Upper lobe of left lung (tissue), 6 donors: ENCODE measurements at places on chromosomes 6 and 20. TPM values are rescaled to one million over a fixed set of nuclear protein-coding genes. Genes with fewer than 3 reads are reported as not detected.

DNA sequence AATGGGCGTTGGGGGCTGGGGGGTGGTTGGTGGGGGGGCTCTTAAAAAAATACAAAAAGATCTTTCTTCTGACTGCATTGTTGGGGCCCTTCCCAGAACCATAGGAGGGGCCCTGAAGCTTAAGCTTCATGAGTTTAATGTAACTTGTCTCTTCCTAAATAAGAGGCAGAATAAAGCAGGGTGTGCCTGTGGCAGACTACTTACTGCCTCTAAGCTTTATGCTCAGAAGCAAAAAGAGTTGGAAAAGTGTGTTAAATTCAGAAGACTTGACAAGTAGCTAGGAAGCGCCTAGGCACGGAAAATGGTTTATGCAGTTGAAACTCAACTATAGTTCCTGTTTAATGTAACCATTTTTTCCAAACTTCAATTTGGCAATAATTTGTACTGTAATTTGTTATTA, 44.5 kb downstream of the TIAM2 start:
- DNase-seq = no peak
- no peaks in the 10 kb centered on the region for H3K36me3 ChIP-seq
- H3K4me1 ChIP-seq = no peaks in the 10 kb centered on the region
- H3K4me3 ChIP-seq = no peak overlapping the region
- H3K27me3 ChIP-seq = no peaks in the 10 kb centered on the region

- H3K4me3 ChIP-seq = no peak overlapping the region
- no peak overlapping the region for H3K27ac ChIP-seq
- no peak for DNase-seq
- no peaks in the 10 kb centered on the region for H3K36me3 ChIP-seq
Observed at GRCh38 chr6:79170431-79170830, 64.1 kb downstream of the HMGN3 start.

DNA sequence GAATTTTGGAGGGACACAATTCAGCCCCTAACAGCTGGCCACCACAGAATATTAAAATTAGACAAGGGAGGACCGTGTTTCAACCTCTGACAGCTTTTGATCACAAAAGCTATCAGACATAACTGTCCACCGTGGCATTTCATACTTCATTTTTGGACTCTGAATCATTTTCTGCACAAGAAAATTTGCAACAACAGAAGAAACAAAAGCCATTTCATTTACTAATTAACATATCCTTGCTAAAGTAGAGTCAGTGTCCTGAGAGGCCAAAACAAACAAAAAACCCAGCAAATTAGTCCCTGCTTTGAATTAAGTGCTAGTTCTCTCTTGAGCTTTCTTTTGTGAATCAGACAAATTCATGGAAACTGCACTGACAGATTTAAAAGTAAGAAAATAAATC, 17.6 kb upstream of the COL12A1 start:
- no peak for DNase-seq
- no peak overlapping the region for H3K4me3 ChIP-seq
- no peaks in the 10 kb centered on the region for H3K27me3 ChIP-seq
- no peak overlapping the region for H3K27ac ChIP-seq
- no peaks in the 10 kb centered on the region for H3K36me3 ChIP-seq
- H3K4me1 ChIP-seq = no peaks in the 10 kb centered on the region

DNA sequence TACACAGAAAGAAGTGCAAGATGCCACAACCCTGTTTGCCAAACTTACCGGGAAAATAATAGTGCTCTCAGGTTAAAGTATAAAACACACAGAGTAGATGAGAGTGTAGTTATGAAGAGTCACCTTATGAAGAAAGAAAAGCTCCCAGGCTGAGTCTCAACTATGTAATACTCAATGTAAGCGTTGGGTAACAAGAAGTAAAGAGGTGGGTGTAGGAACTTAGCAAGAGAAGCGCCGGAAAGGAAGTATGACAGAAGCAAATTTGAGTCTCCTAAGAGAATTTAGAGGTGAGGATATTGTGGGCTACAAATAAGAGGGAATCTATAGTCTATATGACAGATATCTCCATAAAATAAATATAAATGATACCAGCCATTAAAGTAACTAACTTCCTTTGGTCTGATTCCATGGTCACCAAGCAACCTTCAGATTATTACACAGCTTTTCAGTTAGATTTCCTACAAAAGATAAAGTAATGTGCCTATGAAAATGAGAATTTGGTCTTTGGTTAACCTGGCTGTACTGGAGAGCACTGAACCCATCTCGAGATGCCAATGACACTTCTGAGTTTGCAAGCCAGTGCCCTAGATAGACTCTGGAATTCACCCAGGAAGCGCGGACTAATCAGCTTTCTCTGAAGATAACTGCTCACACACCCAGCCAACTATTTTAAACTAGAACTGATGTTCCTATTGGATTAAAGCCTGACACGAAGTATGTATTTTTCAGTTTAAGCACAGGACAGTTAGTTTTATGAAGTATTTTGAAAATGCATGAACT, 1.8 kb downstream of the TUBE1 start:
- H3K36me3 ChIP-seq = peaks cover 28% of the 10 kb centered on the region
- no peak for DNase-seq
- peaks cover 12% of the 10 kb centered on the region for H3K4me1 ChIP-seq
- no peak overlapping the region for H3K4me3 ChIP-seq
- H3K27ac ChIP-seq = no peak overlapping the region

DNA sequence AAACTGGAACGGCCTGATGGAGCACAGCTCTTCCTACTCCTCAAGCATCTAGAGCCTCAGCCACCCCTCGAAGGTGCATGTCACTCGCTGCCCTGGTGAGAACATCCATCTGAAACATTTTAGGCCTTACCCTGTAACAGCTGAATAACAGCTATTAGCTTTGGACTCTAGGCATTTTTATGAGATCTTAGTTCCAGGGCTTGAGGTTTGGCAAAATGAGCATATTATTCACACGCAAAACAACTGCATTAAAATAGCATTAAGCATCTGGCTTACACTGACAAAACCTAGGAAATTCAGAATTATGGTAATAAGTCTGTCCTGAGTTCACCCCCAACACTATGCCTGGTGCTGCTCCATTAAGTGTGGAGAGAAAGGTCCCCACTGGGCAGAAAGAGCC, 56.1 kb downstream of the ADAT2 start:
- H3K4me3 ChIP-seq = no peak overlapping the region
- no peaks in the 10 kb centered on the region for H3K27me3 ChIP-seq

DNA sequence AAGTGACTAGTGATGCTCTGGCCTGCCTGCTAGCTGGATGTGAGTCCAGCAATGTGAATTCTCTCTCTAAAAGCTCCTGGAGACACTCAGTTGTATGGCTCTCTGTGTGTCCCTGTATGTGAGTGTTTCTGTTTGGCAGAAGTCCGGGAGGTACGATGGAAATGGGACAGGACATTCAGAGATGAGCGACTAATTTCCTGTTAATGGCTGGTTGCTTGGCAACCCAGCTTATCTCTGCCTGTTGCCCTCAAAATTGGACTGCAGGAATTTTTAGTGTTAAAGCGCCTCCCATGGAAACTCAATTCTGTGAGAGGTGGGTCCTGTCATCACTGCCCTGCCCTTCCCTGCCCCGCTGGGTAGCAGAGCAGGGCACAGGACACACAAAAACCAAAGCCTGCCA, 136.8 kb upstream of the LRFN2 start:
- no peaks in the 10 kb centered on the region for H3K36me3 ChIP-seq
- H3K27me3 ChIP-seq = no peaks in the 10 kb centered on the region
- no peak overlapping the region for H3K27ac ChIP-seq
- no peak for DNase-seq
- H3K4me1 ChIP-seq = peaks cover 11% of the 10 kb centered on the region

Gene TRIM31
- not detected for total RNA-seq

Gene FAM83D
- 3.5 TPM for total RNA-seq

Gene FAM83C
- total RNA-seq = not detected

Gene CGA
- total RNA-seq = not detected

Gene HLA-DRB5
- 7.3 TPM for total RNA-seq
